ENCODE measurements at places on chromosomes 2 and 18.

DNA sequence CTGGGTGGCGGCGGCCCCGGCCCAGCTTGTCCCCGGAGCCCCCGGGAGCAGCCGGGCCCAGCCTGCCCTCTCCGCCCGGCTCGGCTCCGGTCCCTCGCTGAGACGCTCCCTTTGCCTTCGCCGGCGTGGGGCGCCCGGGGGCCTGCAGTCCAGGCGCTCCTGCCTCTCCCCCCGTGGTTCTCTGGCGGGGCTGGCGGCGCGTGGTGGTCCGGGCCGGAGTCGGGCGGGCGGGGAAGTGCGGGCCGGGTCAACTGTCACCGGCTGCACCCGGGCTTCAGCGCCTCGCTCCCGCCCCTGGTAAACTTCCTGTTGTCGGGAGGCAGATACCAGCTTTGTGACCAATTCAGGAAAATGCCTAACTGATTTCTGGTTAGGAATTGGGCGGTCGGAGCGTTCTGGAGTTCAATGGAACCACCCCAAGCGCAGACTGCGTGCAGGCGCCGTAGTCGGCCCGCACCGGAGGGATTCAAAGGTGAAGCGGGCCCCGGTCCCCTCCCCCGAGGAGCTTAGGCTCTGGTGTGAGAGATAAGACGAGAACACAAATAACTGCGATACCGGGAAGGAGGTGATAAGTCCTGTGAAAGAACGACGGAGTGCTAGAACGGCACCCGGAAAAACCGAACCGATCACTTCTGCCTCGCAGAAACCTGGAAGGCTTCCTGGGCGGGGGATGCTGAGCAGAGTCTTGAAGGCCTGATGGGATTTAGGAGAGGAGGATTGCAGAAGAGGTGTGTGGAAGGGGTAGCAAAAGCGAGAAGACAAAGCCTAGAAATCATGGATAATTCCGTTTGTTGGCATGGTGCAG lies 891 bp downstream of the CAB39 start:
- DNase-seq = peak; percentile 35

- no peak for DNase-seq
Observed at GRCh38 chr2:46116150-46116549, 181.1 kb upstream of the EPAS1 start.

GRCh38 chr2:27573452-27573851 lies 9.4 kb upstream of the ZNF512 start:
- no peak for DNase-seq

DNA sequence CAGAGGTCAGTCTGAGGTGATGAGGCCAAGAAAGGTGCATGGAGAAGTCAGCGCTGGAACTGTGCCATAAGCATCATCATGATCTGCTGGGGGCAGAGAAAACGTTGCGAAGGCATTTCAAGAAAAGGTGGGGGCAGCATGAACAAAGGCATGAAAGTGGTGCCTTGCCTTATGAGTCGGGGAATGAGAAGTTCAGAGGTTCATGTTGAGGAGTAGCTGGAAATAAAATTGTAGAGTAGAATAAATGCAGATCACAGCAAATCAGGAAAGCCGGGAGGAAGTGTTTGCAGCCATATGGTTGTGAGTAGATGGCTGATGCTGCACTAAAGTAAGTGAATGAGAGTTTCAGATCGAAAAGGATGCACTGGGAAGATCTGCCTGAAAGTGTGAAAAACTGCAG lies 72.1 kb upstream of the ARL5A start:
- no peak for DNase-seq

DNA sequence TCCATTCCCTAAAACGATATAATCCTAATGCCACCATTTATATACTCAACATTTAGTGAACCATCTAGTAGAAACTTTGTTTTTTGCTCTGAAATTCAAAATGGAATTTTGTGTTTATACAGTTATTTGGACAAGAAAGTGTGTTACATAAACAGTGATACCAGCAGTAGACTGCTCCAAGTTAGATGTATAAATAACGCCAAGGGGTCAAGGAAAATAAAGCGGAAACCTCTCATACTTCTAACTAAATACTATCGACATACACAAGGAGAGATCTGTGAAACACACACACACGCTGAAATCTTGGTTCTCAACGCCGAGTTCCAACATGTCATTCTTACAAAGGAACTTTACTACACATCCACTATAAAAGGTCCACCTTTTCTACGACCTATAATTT lies 1.2 kb downstream of the TXNL1 start:
- no peak for DNase-seq

GRCh38 chr2:8146132-8147005 lies 535.5 kb upstream of the ID2 start:
- DNase-seq = no peak

- DNase-seq = no peak
Observed at GRCh38 chr2:60852282-60852860, 29.0 kb upstream of the REL start.

GRCh38 chr18:3848316-3848715 lies 398.3 kb downstream of the TGIF1 start:
- no peak for DNase-seq

- DNase-seq = no peak
Observed at GRCh38 chr2:3486047-3487027, 33.0 kb downstream of the ADI1 start.

DNA sequence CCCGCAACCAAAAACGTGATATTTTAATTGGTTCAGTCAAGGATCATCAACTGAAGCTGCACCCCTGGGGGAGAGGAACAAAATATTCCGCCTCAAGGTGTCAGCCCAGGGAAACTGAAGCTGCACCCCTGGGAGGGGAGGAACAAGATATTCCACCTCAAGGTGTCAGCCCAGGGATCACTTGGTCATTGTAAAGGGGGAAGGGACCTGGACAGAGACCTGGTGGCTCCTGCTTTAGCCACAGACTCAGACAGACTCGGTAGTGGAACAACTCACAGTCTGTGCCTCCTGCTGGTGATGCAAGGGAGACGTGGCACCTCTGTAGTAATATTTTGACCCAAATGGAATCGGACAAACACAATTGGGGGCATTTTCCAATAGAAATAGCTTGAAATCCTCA lies 75.1 kb downstream of the GBX2 start:
- no peak for DNase-seq

- no peak for DNase-seq
Observed at GRCh38 chr2:238586931-238587775, 160.4 kb downstream of the ASB1 start.

DNA sequence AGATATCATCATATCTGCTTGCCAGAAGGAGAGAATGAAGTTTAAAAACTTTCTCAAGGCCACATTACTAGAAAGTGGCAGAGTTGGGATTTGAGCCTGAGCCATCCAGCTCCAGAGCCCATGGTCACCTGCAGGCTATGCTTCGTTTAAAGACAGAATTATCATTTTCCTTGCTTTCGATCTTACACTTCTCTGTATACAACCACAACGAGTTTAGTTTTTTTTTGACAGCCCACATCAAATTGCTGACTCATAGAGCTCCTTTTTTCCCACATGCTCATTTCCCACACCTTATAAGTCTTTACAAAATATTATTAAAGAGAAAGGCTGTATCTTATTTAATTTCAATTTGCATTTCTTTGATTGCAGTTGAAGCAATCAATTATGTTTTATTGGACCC lies 6.5 kb downstream of the PLEK start:
- no peak for DNase-seq

DNA sequence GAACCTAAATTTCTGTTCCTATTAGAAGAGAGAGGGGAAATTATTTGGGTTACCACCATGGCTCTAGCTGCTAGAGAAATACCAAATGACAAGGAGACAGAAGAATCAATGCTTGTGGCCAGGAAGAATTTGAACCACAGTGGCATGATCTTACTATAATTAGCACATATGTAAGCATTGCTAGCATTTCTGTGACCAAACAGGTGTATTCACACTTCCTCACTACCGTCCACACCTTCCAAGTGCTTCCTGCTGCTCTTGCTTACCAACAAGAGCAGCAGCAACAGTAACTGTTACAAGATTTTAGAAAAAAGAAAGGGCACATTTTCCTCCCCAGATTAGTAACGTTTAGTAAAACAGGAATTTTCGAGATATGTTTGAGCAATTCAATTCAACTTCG lies 60.5 kb downstream of the CDH7 start:
- no peak for DNase-seq

GRCh38 chr2:187224989-187225388 lies 223.1 kb downstream of the CALCRL start:
- no peak for DNase-seq

DNA sequence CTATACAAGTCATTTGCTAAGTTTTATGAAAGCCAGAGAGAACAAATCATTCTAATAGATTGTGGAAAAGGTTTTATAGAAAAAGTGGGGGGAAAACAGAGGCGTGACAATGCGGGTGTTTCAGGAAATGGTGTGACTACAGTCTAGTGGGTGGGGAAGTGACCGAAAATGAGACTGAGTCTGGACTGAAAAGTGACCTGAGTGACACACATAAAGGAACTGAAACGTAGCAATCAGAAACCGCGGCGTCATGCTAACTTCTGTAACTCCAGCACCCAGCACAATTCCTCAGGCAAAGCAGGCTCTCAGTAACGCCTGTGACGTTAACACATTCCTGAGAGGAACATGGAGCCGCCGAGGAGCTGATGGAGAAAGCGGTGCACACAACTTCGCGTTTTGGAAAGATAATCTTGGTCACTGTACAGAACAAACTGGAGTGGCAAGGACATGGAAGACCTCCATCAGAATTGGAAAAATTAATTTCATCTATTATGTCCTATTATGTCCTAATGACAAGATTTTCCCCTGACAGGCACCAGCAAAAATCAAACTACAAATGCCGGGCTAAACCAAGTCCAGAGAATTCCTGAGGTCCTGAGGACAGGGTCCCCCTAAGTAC lies 1.4 kb upstream of the CD226 start:
- no peak for DNase-seq

DNA sequence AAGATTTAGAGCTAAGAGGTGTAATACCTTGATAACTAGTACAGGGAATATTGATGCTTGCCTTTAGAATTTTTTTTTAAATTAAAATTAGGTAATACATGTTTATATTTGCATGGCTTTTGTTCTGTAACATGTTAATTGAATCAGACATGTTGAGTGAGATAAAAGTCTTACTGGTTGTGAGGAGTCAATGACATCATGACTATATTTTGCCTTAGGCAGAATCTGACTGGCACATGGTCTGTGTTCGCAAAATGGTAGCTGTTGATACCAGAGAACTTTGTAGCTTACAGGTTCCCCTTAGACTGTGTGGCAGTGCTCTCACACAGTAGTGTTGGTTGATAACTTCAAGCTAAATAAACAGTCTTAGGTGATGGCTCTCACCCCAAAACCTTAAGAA lies 199.7 kb downstream of the PTPRM start:
- DNase-seq = no peak

- no peak for DNase-seq
Observed at GRCh38 chr18:75036917-75037688, 171.8 kb downstream of the PTGR3 start.

DNA sequence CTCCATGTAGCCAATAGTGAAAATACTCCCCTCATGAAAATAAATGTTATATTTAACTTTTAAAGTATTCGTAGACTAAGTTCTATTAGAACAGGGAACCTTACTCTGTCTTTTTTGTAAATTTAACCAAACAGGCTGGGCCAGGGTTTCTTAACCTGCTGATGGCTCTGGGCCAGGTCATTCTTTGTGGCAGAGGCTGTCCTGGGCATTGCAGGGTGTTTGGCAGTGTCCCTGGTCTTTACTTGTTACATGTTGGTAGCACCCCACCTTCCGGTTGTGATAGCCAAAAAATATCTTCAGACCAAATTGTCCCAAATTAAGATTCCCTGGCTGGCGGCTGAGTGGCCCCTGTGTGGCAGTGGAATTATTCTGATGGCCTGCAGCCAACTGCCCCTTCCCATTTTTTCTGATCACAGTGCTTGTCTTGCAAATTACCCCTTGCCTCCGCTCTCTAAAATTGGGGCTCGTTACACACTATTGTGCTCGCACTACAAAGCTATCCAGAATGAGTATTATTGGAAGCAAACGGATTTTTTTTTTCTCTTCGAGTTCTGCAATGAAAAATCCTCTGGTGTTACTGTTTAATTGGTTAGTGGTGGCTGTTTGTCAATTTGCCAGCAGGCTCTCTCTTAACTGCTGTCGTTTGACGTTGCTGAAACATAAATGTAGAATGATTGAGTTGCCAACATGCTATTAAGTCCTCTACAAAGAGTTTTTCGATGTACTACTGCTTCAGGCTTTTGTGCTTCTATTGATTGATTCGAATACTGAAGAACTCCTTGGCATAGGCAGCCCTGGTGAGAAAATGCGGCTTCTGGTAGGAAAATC lies 216.9 kb downstream of the SH3RF3 start:
- no peak for DNase-seq

- DNase-seq = no peak
Observed at GRCh38 chr2:220857368-220857767, 714.7 kb downstream of the EPHA4 start.

- no peak for DNase-seq
Observed at GRCh38 chr2:1572638-1573037, 159.4 kb downstream of the TPO start.
